ENCODE measurements at places on chromosomes 4 and X. TPM values are rescaled to one million over a fixed set of nuclear protein-coding genes. Genes with fewer than 3 reads are reported as not detected.

- DNase-seq = no peak
These were observed at the start of gene TRIM61 for GRCh38 chr4:164977243-164978164. TRIM61 (minus strand) TSS chr4:164977657; CDS start chr4:164970002, 7,655 bp downstream.

GRCh38 chr4:1863297-1864033 is 7.5 kb upstream of the LETM1 start:
- DNase-seq = no peak

- no peak for DNase-seq
These were observed 569 bp downstream of the RPS3A start for GRCh38 chr4:151099976-151100417.

DNA sequence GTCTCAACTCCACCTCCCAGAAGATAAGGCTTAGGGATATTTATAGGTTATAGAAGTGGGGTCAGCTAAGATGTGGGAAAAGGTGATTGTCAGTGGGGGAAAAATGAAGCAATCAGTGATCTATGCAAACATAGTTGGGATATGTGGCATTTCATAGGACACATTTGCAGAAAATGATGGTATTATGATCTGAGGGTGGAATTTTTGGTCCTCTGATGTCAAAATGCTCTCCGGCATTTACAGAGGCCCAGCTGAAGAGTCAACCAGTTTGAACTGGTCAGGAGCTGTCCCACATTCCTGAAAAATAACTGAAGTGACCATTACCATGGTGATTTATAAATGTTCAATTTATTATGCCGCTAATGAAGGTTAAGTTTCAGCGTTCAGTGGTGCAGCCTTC is 12.2 kb upstream of the HPGD start:
- DNase-seq = no peak

DNA sequence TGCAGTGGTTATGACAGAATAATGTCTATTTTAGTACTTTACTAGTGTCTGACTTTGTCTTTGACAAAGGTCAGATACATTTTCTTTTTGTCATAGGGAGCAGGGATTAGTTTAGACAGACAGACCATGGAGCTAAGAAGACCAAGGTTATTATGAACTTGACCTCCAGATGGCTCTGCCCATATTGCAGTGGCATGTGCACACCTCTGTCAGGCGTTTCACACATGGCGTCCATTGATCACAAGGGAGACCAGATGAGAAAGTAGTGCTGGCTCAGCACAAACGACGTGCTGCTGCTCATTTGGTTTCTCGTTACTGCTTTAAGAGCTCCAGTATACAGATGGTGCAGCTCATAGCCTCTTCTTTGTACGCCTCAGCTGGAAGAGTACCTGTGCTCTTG is 56.3 kb upstream of the HPSE start:
- DNase-seq = no peak

DNA sequence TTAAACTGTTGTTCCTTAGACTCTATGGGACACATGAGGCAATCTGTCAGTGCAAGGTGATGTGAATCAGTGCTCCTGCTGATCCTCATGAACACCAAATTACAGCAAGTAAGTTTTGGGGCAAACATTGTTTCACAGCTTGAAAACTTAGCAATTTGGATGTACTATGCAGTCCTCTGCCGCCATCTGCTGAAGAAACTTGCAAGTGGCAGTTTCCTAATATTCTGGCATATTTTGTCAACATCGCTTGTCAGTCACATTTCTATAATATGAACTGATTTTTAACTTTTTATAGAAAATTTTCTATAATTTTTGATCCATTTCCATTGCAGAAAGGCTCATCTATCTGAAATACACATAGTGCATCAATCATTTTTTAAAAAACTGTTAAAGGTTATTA is 56.3 kb downstream of the ZAR1 start:
- peak; percentile 19 for DNase-seq

- DNase-seq = no peak
These were observed 169.3 kb upstream of the FRMPD4 start for GRCh38 chrX:11968991-11969390.

DNA sequence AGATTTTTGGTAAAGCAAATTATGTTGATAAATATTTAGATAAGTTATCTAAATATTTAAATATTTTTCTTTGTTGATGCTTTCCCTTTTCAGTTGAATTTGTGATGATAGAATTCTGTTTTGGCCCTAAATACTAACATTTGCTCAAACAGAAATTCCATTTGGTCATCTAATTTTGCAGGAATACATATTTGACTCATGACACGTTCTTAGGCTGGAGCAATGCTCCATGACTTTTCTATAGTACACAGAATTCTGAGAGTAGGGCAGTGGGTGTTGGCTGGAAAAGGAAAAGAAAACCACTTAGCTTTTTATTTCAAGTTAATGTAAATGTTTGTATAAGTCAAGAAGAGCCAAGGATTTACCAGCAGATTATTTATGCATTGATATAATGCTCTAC is 58.6 kb upstream of the GK2 start:
- DNase-seq = no peak

GRCh38 chr4:12926189-12927066 is 557.7 kb downstream of the RAB28 start:
- DNase-seq = no peak

- no peak for DNase-seq
These were observed 81.9 kb downstream of the VCX2 start for GRCh38 chrX:8089141-8089540.

GRCh38 chr4:97548943-97549583 is 594.2 kb downstream of the STPG2 start:
- DNase-seq = no peak

PCDH7 gene
- total RNA-seq = 0.60 TPM

ADH1C gene
- 0.48 TPM for total RNA-seq

CHRDL1 gene
- 35.4 TPM for total RNA-seq

SPANXA1 gene
- 69.2 TPM for total RNA-seq

STPG2 gene
- not detected for total RNA-seq

Measured in RPMI7951 (cell line).